CD4-positive, alpha-beta T cell treated with Interleukin-21 for 1 hour (primary cell): ENCODE measurements at places on chromosomes 3 and 15.

DNA sequence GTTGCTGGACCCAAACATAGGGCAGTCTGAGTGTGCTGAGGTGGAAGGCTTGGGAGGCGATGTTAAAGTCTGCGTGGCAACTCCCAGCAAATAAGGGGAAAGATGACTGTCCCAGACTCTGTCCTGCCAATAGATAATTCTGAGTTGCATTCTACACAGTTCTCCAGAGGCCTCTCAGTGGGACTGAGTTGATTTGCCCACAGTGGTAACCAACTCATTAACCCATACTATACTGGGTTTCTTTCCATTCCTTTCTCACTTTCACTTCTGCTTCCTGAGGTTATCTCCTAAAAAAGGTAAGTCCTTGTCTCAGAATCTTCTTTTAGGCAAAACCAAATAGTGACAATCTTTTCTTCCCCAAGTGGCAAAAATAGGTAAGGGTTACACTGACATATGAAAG, 549.9 kb upstream of the DPPA4 start:
- no peak for DNase-seq

GRCh38 chr15:26974120-26974780, 3.3 kb downstream of the GABRG3 start:
- no peak for DNase-seq

DNA sequence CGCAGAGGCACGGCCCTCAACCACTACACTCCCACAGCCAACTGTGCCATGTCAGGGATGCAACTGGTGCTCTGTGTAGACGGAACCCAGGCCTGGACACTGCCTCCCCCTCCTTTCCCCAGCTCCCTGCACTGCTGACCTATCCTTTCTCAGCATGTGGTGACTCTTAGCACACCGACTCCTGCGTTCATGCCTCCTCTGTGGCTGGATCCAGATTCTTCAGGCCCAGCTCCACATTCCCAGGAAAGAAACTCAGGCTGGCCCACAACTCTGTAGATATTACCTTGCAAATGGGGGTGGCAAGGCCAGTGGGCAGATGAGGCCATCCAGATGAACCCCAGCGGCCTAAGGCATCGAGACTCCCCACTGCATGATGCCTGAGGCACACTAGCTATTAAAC, 272.7 kb downstream of the OCA2 start:
- no peak for DNase-seq

DNA sequence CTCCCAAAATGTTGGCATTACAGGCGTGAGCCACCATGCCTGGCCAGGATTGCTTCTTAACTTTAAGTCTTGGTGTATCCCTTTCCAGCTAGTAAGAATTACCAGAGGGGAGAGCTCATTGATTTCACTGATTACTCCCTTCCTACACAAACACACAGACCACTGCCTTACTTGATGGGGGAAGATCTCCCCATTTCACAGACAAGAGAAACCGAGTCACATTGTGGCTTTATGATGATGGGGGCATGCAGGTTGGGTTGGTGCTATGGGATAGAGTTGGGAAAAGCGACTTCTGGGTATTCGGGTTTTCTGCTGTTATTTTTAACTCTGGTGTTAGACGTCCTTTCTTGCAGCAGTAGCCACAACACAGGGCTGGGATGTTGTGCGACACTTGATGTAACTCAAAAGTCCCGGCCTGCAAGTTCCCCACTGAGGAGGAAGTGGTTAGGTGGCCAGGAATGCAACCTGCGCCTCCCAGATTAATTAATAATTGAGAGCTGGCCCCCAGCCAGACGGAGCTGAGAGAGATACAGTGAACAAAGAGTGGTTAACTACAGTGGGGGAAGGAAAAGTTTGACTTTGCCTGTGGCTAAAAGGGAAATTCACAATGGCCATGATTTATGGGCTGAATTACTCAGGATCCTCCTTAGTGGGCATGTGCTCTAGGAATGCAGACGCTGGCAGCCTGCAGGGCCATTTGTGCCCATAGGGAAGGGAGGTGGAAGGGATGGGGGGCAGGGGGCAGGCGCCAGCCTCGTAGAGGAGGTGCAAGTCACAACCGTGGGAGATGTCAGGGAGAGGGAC, 63.6 kb downstream of the SMAD6 start:
- peak; percentile 21 for DNase-seq

- no peak for DNase-seq
Observed at GRCh38 chr15:100670505-100671021, 68.2 kb downstream of the ASB7 start.

DNA sequence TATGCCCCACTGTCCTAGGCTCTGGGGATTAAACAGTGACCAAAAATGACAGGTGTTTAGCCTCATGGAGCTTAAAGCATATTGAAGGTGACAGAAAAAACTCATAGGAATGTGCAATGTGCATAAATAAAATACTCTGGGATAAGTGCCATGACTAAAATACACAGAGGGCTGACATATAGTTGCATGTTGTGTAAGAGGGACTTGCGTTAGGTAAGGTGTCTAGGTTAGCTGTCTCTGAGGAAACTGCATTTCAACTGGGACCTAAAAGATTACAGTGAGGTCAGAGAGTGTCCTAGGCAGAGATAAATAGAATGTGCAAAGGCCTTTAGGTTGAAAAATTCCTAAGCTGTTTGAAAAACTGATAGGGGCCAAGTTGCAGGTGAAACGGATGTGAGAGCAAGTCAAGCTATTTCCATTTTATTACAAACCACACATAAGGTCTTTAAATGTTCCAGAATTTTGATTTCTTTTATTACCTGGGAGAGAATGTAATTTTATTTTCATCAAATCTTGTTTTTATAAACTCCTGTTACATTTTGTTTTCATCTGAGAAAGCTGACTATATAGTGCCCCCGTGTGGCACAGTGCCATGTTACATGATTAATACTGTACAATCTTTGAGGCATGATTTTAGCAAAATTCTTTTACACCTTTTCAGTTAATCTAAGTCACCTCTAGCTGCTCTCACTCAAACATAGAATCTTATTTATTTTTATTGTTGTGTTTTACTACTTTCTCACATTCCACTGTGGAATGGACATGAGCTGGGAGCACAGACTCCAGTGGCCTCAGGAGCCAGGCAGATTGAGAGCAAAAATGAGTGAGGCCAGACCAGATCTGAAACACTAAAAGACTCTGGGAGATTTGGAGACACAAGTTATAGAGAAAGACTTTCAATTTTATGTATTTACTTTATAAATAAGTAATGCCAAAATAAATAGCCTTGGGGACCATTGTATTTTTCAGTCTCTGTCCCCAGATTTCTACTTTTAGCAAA, 259.6 kb upstream of the ZNF717 start:
- no peak for DNase-seq

GRCh38 chr3:190709351-190709773, 153.1 kb downstream of the GMNC start:
- no peak for DNase-seq
